Urinary bladder (tissue), 4 donors: ENCODE measurements at places on chromosomes 7 and 10. TPM values are rescaled to one million over a fixed set of nuclear protein-coding genes. Genes with fewer than 3 reads are reported as not detected.

DNA sequence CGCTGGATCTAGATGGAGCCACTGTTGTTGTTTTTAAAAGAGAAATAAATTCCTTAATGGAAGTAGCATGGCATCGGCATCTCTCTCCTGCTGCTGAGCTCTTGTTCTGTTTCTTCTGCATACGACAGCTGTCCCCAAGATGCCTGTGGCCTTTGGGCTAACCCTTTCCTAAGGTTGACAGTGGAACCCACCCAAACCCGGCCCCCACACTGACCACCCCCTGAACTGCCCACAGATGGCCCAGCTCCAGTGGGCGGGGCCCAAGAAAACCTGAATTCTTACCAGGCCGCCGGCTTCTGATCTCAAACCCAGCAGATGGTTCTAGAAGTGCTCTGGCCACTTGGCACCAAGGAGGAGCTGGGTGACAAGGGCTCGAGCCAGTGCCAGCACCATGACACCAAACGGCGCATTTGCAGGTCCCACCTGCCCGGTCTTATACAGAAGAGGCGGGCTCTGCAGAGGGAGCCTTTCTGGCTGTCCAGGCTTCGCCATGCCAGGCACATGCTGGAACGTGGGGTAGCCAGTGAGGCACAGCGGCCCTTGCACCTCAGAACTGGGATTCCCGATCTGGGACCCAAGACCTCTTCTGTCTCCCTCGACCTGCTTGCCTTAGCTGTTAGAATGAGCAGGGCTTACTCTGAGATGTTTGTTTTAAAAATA is 82.7 kb downstream of the RGS10 start:
- DNase-seq = no peak

DNA sequence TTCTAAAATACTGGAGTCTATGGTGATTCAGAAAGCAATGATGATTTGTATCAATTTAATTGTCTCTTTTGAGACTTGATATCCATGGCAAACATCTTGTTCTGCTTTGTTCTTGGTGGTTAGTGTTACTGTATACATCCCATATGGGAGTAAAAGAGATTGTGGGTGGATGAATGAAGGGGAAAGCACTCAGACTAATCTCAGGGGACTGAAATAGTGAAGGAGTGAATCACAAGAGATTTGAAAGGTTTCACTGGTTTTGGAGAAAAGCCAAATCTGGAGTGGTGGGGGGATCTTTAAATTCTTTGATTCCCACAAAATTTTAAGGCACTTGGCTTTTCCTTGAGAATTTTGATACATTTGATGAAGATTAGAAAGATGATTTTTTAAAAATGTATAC is 369.4 kb downstream of the INHBA start:
- DNase-seq = no peak

GRCh38 chr10:130770018-130770630 is 541.4 kb downstream of the TCERG1L start:
- no peak for DNase-seq

DNA sequence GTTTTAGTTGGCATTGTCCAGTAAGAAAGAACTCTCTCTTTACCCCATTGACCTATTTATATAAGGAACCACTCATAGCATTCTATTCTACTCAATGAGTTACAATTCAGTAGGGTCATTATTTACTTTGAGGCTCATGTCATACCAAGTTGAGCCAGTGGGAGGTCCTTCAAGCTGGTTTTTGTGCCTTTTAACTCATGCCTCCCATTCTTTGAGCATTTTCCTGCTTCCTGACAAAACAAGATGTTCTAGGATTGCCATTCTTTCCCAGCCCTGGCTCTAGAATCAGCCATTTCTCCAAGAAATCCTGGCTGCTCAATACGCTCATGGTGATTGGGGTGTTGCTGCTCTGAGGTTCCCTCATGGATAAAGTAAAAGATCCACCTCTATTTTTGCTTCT is 250.1 kb downstream of the ABCA13 start:
- DNase-seq = no peak

GRCh38 chr7:115479448-115479847 is 551.1 kb downstream of the TFEC start:
- DNase-seq = no peak

VPS50 gene
- 105 TPM for total RNA-seq

MYL10 gene
- total RNA-seq = 0.63 TPM

GPR15LG gene
- total RNA-seq = 16.6 TPM

IDI2 gene
- not detected for total RNA-seq

NPC1L1 gene
- not detected for total RNA-seq
